ENCODE measurements at places on chromosomes 16 and 17.
A peak's percentile ranks its signal among the peaks of the same experiment; 100 is the strongest.

DNA sequence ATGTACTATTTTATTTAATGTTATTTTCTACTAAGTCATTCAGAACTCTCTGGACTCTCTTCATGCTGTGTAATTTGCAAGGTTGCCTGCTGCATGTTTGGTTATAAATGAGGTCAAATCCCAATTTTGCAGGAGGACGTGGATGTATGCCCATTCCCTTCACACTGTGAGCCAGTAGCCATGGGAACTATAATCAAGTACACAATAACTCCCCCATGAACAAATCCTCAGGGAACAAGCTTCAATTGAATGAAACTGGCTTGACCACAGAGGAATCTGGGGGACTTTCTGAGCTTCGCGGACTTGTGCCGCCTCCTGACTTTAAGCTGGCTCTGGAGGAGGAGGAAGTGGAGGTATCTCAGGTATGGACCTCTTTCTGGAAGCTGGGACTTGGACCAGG, 14.6 kb upstream of the KCTD13 start:
- no peak for DNase-seq

DNA sequence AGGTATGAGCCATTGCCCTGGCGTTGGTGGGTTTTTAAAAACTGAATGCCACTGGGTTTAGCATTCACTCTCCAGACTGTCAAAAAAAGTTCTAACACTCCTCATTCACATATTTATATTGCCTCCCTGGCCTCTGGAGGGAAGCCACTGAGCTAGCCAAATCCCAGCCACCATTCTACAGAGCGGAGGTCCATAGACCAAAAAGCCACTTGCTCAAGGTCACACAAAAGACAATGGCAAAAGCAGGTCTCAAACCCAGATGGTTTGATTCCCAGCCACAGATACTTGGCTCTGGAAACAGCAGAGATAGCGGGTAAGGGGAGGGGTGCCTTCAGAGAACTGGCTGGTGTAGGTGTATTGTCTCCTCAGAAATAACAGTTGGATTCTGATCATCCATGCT, 18.0 kb upstream of the CDIPT start:
- no peak for DNase-seq

DNA sequence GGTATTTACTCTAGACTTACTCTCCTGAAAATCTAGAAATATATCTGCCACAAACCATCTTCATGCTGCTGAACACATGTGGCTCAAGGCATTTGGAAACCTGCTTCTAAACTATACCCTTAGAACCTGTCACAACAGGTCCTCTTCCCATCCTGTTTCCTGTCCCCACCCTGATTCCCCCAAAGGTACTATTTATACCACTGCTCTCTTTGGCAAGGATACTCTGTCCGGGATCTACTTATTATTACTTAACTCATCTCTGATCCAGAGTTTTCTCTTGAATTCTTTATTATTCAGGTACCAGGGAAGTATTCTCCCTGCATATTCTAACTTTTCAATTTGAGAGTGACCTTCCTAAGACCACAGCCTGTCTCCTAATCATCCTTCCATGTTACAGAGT, 33.4 kb downstream of the TRAF4 start:
- DNase-seq, result no peak

DNA sequence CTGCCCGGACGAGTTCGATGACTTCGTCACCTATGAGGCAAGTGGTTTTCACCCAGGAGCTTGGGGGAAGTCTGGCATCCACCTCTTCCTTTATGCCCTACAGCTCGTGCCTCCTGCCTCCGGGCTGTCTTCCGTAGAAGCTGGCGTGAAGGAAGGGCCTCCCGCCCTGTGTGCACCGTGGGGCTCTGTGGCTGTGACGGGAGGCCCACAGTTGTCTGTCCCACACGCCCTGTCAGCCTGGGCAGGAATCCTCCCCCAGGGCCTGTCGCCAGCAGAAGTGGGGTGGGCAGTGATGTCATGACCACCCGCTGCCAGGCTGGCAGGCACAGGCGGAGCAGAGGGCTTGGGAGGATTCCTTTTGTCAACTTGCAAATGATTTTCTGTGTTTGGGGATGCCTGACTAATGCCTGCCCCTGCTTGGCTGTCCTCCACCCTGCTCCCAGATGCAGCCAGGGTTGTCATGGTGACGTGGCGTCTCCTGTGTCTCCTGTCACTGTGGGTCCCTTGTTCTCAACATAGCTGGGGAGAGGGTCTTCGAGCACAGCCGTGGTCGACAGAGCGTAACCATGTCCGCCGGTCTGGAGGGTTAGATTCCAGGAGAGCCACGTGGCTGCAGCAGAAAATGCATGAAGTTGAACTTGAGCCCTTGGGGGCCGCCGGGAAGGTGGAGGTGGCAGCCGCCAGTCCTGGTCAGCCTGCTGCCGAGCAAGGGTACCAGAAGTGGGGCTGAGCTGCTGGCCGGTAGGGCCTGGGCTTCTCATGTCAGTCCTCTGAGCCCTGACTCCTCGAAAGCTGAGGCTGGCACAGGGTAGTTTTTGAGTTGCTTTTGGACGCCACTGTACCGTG, 46.1 kb downstream of the RAB11FIP3 start:
- DNase-seq, result peak; percentile 26

- DNase-seq, result no peak
Observed at GRCh38 chr16:71630808-71631207, 4.8 kb downstream of the MARVELD3 start.

DNA sequence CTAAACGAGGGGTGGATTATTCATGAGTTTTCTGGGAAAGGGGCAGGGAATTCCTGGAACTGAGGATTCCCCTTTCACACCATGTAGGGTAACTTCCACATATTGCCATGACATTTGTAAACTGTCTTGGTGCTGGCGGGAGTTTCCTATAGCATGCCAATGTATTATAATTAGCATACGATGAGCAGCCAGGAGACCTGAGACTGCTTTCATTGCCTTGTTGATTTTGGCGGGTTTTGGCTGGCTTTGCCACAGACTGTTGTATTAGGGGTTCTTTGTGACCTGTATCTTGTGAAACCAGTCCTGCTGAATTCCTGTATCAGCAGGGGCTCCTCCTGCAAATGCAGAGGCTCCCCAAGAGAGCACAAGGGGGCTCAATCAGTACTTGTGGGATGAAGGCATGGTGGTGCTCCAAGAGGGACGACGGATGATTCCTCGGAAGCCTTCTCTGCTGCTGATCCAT, 104.4 kb upstream of the CACNG5 start:
- DNase-seq, result no peak

DNA sequence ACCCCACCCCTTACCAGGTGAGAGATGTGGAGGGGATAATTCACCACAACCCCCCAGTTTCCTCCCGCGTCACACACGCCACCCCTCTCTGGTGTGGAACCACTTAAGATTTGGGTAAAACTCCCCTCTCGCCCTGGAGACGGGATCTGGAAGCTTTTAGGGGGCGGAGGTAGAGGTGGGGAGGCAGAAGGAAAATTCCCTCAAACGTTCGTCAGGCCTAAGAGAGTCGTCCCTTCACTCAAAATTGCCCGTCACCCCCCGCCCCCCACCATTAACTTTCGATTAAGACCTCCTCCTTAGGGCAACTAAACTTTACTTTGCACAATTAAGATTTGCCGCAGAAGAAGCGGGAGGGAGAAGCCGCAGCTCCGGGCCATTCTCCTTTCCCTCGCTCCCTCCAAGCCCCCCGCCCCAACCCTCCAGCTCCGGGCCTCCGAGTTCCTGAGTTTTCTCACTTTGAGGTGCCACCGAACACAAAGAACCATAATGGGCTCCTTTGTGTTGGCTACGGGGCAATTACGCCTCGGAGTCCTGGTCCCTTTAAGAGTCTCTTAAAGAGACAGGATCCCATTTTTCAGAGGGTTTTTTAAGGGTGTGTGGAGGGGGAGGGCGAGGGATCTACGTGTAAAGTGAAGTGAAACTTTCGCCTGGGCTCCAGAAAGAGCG, 985 bp upstream of the FZD2 start:
- DNase-seq, result no peak
